ENCODE measurements at places on chromosomes 7 and 10. TPM values are rescaled to one million over a fixed set of nuclear protein-coding genes. Genes with fewer than 3 reads are reported as not detected.

METTL27 gene
- 8.2 TPM for total RNA-seq

OR9A2 gene
- total RNA-seq, result 1.2 TPM

ASB4 gene
- 0.65 TPM for total RNA-seq

PTPN20 gene
- total RNA-seq, result 10.6 TPM

FOXI2 gene
- total RNA-seq, result not detected

All from placental epithelial cell (primary cell).